Sciatic nerve (tissue), 2 donors: ENCODE measurements at places on chromosomes 2 and 18.

DNA sequence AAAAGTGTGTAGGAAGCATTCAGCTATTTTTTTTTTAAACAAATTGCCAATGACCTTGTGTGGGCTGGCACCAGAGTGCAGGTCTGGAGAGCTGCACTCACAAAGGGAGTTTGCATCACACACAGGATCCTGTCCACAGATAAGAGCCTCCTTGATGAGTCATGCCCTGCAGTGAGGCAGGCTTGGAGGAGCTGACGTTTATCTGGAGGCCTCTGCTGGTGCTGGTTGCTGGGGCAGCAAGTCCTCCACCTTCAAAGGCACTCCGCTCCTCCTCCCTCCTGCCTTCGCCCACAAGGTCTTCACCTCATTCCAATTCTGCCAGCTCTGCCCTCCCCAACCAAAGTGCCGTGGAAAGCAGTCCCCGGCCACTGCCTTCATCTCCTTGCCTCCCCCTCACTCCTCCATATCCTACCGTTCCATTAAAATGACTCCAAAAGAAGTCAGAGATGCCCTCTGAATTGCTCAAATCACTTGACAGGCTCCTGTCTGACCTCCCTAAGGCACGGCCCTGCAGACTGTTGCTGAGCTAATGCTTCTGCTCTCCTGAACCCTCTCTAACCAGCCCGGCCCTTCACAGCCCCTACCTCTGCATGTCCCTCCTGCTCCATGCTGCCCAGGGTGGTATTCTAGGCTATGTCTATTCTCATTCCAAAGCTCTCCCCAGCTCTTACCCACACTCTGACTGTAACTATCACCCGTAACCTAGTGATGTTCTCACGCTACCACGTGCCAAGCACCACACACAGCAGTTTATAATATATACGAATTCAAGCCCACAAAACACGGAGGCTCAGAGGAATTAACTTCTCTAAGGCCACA is 30.9 kb downstream of the LONRF2 start:
- no peak for DNase-seq

DNA sequence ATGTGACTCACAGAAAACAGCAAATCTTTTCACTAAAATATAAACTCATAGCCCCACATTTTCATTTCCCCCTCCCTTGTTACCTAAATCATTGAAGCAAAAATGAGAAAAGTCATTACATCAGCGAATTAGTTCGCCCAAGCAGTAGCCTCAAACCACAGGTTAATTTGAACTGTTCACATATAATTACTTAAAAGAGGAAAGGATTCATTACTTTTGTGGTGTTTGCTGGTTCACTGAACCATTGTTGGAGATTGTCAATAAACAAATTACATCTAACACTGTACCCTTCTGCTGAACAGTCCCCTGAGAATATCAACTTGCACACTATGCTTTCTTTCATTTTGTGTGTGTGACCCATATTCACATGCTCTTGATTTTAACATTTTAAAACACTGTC is 238.7 kb downstream of the ERBB4 start:
- no peak for DNase-seq

DNA sequence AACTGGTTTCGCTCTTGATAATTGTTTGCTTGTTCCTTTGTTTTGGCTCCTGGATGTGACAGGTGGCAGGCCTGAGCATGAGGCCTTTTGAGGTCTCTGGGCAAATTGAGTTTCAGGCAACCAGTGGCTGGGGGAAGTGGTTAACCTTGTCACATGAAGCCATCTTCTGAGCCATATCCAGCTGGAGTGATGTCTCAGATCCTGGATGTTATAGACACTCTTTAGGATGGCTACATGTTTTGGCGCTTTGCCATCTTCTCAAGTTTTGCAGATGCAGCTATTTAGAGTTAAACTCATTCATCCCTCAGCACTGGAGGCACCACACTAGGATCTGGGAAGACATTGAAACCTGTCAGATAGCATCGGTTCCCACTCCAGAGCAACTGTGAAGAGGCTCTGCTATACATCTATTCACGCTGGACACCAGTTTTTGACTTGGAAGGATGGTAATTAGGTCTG is 25.3 kb upstream of the TACR1 start:
- DNase-seq: no peak

GRCh38 chr2:241852116-241852980 is 6.3 kb downstream of the PDCD1 start:
- DNase-seq: peak; percentile 57
